ENCODE measurements at places on chromosomes 1 and 21.

DNA sequence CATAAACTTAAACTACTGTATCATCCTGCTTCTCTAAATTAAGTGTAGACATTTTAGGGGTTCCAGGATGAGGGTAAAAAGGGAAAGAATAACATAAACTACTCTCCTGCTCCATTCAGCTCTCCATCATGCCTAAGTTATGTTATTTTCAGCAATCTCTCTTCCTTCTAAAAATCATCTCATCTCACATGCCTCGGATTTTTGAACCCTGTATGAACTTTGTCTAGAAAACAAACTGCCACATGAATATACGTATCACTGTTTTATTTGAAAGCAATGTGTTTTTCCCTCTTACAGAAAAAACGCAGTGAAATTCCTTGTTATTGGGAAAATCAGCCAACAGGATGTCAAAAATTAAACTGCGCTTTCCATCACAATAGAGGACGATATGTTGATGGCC lies 32.6 kb downstream of the ZBED6 start:
- DNase-seq, result no peak

- no peak for DNase-seq
These were observed 15.2 kb upstream of the PLEKHO1 start for GRCh38 chr1:150134537-150134936.

DNA sequence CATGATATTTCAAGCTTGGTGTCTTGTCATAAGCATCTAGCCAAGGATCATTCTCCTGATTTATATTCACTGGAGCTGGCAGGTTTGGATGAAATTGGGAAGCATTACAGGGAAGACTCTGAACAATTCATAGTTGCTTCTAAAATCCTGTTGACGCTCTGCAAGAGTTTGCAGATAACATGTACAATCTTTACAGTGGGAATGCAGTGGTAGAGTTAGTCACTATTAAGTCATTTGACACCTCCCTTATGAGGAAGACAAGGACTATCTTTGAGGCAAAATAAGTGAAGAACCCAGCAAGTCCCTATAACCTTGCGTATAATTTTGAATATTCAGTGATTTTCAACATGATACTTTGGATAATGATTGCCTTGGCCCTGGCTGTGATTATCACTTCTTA lies 45.3 kb upstream of the CRB1 start:
- DNase-seq, result no peak

- no peak for DNase-seq
These were observed 11.6 kb upstream of the GPR61 start for GRCh38 chr1:109527846-109528695.

DNA sequence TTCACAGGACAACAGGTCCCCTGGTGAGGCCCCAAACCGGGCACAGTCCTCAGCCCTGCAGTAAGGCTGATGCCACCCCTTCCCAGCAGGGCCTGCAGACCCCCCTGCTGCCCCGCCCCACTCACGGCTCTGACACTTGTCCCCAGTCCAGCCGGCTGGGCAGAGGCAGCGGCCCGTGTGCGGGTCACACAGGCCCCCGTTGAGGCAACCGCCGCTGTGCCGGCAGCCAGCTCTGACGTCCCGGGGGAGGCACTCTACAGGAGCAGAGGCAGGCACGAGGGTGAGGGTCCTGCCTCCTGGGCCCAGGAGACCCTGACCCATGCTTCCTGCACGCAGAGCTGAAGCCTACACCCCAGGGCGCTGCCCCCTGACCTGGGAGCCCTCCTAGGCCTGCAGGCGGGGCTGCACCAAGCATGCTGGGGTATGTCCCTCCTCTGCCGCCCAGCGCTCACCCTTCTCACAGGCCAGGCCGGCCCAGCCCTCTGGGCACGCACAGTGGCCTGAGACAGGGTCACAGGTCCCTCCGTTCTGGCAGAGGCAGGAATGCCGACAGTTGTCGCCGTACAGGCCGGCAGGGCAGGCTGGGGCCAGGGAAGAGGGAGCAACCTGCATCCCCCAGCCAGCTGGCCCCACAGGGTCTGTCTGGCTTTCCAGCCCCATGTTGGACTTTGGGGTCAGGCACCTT lies 43.9 kb downstream of the ARHGEF16 start:
- no peak for DNase-seq

DNA sequence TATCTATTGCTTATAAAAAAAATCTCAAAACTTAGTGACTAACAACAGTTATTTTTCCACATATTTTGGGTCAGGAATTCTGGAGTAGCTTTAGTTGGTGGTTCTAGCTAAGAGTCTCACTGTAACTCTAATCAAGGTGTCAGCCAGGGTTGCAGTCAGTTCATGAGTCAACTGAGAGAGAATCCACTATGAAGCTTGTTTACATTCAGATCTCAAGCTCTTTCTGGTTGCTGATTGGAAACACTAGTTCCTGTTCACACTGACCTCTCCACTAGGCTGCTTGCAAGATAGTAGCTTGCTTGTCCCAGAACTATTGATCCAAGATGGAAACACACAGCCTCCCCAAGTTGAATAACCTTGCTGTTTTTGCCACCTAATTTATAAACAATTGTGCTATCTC lies 1192.1 kb upstream of the B3GALT2 start:
- DNase-seq, result no peak

DNA sequence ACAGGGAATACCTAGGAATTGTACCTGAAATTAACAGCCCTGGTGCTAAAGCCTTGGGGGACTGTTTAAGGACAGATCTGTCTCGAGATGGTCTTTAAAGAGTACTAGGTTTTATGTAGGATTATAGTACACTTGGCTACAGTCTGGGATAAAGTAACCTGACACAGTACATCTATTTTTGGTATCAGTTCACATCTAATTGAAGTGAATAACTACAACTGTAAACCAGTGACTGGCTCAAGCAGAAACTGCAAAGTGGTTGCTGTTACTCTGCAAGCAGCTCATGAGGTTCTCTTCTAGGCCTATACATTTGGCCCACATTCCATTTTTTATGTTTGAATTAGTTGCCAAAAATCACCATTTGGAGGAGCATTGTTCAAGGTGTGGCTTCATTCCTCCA lies 320.8 kb upstream of the USP25 start:
- DNase-seq, result no peak

- DNase-seq, result no peak
These were observed 836 bp upstream of the FBLIM1 start for GRCh38 chr1:15757575-15758342.

Data from HS-5 (cell line).